ENCODE measurements at places on chromosomes 3 and 15.

GRCh38 chr15:100593431-100593830, 8.6 kb downstream of the LINS1 start:
- DNase-seq, result no peak

DNA sequence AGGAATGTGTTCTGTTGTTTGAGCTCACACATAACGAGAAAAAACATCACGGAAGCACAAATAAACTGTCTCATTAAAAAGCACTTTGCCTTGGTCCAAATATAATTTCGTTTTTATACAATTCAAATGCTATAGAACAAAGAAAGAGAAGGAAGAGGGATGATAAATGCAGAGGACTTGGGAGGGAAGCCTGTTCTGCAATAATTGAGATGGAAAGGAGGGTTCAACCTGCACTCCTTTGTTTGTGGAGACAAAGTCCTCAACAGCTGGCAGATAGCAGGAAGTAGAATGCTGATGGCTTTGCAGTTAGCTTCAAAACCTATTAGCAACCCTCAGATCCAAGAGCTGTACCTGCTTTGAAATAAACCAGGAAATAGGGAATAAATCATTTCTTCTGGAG, 1010.8 kb downstream of the FHIT start:
- DNase-seq, result no peak

DNA sequence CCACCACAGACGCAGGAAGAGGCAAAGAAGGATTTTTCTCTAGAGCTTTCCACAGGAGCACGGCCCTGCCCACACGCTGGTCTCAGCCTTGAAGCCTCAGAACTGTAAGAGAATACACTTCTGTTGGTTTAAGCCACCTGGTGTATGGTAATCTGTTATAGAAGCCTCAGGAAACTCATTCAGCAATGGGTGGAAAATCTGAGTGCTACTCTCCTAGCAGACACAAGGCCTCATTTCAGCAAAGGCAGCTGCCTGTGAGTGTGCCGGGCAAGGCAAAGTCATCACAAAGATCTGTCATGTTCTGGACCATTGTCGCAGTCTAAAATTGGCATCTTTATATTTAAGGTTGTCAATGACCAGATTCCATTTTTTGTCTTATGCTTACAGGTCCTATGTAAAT, 31.0 kb downstream of the ATP10A start:
- no peak for DNase-seq

GRCh38 chr15:61994216-61994615, 66.0 kb downstream of the VPS13C start:
- DNase-seq, result peak; percentile 26

DNA sequence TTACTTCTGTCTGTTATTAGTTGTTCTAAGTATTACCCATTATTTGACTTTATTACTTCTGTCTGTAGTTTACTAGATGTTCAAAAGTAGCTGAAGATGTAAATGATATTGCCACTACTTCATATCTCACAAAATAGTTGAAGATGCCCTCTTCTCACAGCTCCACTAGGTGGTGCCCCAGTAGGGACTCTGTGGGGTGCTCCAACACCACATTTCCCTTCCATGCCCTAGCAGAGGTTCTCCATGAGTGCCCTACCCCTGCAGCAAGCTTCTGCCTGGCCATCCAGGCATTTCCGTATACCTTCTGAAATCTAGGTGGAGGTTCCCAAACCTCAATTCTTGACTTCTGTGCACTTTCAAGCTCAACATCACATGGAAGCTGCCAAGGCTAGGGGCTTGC, 80.8 kb downstream of the KCNH8 start:
- DNase-seq, result no peak

DNA sequence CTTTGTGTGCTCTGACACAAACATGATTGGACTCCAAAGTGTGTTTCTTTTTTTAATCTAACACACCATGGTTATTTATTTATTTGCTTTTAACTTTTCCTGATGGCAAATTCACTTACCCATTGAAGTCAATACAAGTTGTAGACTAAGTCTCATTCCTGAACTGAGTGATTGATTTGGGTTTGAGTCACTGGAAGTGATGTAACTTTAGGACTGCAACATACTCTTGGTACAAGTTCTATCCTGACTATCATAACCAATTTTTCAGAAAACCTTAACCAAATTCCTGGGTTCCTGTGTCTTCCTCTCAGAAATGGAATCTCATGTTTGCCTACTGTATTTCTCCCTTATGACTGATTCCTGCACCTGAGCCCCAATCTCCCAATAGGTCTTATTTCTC, 590.0 kb upstream of the ROBO1 start:
- DNase-seq, result no peak

- DNase-seq, result no peak
Measured at GRCh38 chr3:14297784-14298236, 104.6 kb upstream of the SLC6A6 start.

GRCh38 chr15:84734794-84735479, 13.5 kb upstream of the ZNF592 start:
- DNase-seq, result no peak

- no peak for DNase-seq
Measured at GRCh38 chr3:69200384-69201068, 78.1 kb upstream of the LMOD3 start.

DNA sequence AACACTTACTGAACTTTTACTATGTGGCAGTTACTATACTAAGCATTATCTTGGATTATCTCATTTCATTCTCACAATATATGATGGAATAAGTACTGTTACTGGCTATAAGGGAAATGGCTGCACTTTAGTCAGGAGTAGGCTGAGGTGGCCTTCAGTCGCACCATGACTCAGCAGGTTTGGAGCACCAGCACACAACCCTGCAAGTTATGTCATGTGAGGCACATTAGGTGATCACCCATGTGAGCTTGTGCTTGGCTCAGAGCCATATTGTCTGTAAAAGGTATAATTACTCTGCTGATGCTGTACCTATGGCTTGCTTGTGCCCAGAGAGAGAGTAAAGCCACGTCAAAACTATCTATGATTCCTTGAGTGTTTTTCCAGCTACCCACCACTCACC, 54.1 kb upstream of the TIPARP start:
- DNase-seq, result no peak

DNA sequence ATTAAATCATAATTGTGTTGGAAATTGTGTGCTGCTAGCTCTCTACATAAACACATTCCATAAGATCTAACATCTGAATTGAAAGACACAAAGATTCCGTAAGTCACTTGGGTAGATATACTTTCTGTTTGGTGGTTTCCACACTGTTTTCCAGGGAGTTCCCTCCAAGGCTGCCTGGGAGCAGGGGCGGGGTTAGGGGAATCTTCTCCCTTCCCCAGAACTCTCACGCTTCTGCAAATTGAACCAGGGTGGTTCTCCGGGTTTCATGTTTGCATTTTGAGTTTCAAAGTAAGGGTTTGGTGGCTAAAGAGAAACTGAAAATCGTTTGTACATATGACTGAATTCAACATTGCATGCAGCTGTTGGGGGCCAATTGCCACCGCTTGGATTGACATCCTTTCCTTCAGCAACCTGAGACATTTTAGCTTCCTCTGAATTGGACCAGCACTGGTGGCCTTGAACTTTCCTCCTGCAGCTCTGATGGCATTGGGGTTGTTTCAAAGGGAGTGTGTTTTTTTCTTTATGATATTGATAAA, 192.7 kb upstream of the FEZF2 start:
- no peak for DNase-seq
